COLO829 (cell line): ENCODE measurements at places on chromosomes 16 and 17.

GRCh38 chr16:87326151-87326571 lies 9.0 kb upstream of the C16orf95 start:
- no peak for DNase-seq

GRCh38 chr17:51643702-51644490 lies 383.6 kb downstream of the UTP18 start:
- no peak for DNase-seq

GRCh38 chr16:68961778-68962402 lies 118.6 kb downstream of the TANGO6 start:
- no peak for DNase-seq

GRCh38 chr17:19244781-19245180 lies 7.6 kb downstream of the EPN2 start:
- DNase-seq = no peak

GRCh38 chr17:63692195-63692816 lies 7.6 kb downstream of the LIMD2 start:
- no peak for DNase-seq

GRCh38 chr16:57138281-57138935 lies 46.0 kb downstream of the CPNE2 start:
- no peak for DNase-seq
